ENCODE measurements at places on chromosomes 3 and 15. TPM values are rescaled to one million over a fixed set of nuclear protein-coding genes. Genes with fewer than 3 reads are reported as not detected.

ILDR1 gene
- total RNA-seq = 0.32 TPM

GAP43 gene
- not detected for total RNA-seq

GRCh38 chr15:47439146-47440111 lies 277.9 kb upstream of the SEMA6D start:
- DNase-seq = no peak
- no peaks in the 10 kb centered on the region for H3K4me1 ChIP-seq
- no peaks in the 10 kb centered on the region for H3K27me3 ChIP-seq
- H3K4me3 ChIP-seq = no peak overlapping the region

- no peak overlapping the region for H3K27ac ChIP-seq
- peaks cover 2% of the 10 kb centered on the region for H3K36me3 ChIP-seq
- DNase-seq = no peak
- H3K4me3 ChIP-seq = no peak overlapping the region
- H3K27me3 ChIP-seq = no peaks in the 10 kb centered on the region
Observed at GRCh38 chr15:44781128-44781810, 44.9 kb downstream of the TRIM69 start.

DNA sequence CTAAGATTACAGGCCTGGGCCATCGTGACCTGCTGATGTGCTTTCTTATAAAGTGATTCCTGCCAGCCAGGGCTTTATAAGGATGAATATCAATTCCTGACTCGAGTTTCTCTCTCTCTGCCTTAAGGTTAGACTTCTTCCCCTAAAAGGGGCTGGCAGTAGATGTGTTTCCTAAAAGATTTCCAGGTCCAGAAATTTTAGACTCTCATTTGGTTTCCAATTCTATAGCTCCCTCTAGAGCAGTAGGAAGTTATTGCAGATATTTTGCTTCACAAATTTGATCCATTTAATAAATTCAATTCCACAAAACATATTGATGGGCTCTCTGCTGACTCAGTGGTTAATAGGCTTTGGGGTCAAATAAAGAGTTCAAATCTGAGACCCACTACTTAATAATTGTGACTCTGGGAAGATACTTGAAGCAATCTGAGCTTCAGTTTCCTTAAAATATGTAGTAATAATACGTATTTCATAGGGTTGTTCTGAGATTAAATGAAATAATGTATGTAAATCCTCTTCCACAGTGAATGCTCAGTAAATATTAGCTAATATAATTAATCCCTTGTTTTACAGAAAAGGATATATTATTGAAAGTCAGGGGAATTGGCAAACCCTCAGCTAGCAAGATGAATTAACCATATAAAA lies 2.1 kb downstream of the TRIM69 start:
- no peak for DNase-seq
- H3K27me3 ChIP-seq = no peaks in the 10 kb centered on the region

GRCh38 chr3:105274958-105275357 lies 91.8 kb upstream of the ALCAM start:
- no peaks in the 10 kb centered on the region for H3K4me1 ChIP-seq
- no peaks in the 10 kb centered on the region for H3K36me3 ChIP-seq
- no peak overlapping the region for H3K4me3 ChIP-seq
- H3K27ac ChIP-seq = no peak overlapping the region
- peaks cover 12% of the 10 kb centered on the region for H3K27me3 ChIP-seq

Measured in T-helper 17 cell (primary cell).